Activated naive CD4-positive, alpha-beta T cell treated with anti-CD3 and anti-CD28 coated beads, Interleukin-2, amount 50 U/mL, for 16 hours (primary cell): ENCODE measurements at places on chromosomes 2 and 18.

- DNase-seq, result no peak
These were observed 46.7 kb upstream of the KCNF1 start for GRCh38 chr2:10864861-10865636.

DNA sequence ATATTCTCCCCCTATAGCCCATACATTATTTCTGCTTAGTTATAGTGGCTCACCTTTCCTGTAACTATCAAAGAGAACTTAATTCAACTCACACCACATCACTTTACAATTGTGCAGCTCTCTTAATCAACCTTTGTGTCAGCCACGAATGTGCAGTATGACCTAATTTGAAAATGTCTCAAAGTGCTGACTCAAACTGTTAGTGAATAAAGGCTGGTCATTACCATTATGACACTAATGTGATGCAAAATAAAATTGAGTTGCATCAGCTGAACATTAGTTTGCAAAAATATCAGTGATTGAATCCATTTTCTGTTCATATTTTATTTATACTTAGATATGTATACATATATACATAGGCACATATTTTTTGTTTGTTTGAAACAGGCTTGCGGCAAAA is 251.8 kb downstream of the MEIS1 start:
- no peak for DNase-seq

GRCh38 chr2:47560107-47560819 is 157.3 kb downstream of the MSH2 start:
- DNase-seq, result no peak

- DNase-seq, result no peak
These were observed 11.9 kb upstream of the ASPRV1 start for GRCh38 chr2:69973335-69973735.

DNA sequence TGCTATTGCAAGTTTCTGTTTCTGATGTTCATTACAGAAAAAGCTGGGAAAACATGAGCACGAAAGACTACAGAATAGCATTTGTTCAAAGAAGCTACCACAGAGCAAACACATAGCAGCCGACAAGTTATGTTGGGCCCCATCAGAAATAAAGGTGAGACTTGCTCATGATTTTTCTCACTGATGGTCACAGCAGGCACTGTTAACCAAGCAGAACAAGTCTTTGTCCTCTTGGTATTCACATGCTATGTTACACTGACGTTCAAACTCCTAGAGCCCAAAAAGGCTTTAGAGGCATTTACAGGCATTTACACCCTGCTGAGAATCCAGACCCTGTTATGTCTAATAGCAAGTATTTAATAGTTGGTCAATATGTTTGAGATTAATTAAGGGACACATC is 235.0 kb upstream of the HNMT start:
- no peak for DNase-seq

DNA sequence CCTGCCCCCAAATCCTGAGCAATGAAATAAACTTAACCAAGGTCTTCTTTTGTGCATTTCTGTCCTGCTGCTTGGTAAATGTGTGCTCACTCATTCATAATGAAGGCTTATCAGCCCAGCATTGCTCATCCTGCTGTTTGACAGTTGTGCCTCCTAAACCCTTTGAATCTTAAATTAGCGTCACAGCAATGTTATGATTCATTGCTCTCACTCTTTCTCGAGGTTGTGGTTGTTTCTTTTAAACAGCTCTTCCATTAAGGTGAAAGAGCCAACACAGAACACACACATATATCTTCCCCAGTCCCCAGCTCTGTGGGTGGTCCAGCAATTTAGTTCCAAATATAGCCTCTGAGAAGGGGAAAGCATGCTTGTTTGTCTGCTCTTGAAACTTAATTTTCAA is 84.0 kb downstream of the EVA1A start:
- no peak for DNase-seq

DNA sequence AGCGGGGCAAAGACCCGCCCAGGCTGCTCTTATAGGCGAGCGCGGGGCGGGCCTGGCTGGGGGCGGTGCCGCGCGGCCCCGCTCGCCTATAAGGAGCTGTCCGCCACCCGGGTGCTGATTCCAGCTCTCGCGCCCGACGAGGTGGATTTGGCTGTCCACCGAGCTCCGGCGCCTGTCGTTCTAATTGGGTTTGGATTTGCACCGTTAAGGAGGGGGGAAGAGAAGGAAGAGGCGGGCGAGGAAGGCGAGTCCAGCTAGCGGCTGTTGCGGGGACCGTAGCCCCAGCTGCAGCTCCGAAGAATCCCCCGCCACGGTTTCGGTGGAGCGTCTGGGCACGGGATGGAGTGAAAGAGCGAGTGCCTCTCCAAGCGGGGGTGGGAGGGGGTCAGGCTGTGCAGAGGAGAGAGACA is at the start of gene CNTNAP5:
Gene CNTNAP5, plus strand, starts transcription at position 117 of the 410 bp plus-strand sequence. CDS start 364 bp downstream, outside the sequence.
- DNase-seq, result no peak

DNA sequence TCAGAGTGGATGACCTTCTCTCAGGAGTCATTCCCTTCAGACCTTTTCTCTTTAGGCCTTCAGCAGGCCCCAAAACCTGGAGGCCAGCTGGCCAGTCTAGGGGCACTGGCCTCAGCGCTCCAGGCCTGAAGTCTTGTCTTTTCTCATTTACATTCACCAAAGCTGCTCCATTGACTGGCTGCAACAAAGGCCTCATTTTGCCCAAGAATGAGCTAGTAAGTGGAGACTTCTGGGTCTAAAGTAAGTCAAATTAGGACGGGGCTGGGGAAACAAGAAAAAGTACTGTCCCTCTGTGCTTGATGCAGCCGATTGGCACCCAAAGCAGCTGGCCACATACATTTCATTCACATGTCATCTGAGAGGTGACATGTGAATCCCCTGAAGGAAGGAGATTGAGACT is 83.8 kb upstream of the RIOK3 start:
- no peak for DNase-seq

DNA sequence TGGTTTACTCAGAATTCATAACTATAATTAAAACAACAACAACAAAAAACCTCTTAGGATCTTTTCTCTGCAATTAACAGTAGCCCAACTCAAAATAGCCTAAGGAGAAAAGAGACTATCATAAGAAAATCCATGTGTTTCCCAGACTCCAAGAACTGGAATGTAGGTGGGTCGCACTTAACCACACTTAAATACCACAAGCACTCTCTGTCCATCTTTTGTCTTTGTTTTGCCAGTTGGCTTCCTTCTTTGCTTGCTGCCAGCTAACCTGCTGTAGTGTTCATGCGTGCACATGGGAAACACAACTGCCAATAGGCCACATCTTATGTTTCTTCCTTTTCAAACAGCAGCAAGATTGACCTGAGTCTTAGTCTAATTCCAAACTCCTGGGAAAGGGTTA is 24.1 kb upstream of the ACVR1 start:
- DNase-seq, result no peak

DNA sequence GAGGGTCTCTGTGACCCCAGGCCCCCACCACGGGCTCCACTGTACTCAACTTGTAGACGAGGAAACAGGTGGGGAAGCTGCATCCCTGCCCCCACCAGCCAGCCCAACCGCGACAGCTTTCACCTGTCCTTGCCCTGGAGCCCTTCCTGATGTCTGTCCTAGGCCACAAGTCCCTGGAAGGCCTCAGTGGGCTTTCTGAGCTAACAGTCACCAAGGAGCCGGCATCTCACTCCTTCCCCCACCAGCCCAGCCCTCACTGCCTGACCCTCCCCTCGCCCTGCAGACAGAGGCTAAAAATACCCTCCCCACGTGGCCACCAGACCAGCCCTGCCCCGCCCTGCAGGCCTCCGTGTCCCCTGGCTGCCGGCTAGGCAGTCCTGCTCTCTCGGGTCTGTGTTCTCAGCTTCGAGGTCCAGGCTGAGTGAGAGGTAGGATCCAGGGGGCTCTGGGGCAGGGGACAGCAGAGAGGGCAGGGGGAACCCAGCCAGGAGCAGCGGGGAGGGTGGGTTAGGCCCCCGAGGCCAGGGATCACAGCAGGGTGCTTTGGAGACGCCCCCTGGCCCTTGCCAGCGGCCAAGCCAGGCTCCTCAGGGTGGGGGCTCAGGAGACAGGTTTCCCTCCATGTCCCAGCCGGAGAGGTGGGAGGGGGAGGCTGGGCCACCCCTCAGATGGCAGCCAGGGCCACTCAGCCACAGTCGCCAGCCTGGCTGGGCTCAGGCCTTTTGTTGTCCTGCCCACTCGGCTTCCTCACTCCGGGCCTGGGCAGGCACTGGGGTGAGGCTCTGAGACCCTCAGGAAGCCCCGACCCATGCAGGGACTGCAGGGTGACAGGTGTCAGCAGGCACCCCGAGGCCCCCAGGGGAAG is at the start of gene KLHL30:
Gene KLHL30, plus strand, starts transcription at position 338 of the 865 bp plus-strand sequence. CDS start 2,087 bp downstream, outside the sequence.
- DNase-seq, result no peak

DNA sequence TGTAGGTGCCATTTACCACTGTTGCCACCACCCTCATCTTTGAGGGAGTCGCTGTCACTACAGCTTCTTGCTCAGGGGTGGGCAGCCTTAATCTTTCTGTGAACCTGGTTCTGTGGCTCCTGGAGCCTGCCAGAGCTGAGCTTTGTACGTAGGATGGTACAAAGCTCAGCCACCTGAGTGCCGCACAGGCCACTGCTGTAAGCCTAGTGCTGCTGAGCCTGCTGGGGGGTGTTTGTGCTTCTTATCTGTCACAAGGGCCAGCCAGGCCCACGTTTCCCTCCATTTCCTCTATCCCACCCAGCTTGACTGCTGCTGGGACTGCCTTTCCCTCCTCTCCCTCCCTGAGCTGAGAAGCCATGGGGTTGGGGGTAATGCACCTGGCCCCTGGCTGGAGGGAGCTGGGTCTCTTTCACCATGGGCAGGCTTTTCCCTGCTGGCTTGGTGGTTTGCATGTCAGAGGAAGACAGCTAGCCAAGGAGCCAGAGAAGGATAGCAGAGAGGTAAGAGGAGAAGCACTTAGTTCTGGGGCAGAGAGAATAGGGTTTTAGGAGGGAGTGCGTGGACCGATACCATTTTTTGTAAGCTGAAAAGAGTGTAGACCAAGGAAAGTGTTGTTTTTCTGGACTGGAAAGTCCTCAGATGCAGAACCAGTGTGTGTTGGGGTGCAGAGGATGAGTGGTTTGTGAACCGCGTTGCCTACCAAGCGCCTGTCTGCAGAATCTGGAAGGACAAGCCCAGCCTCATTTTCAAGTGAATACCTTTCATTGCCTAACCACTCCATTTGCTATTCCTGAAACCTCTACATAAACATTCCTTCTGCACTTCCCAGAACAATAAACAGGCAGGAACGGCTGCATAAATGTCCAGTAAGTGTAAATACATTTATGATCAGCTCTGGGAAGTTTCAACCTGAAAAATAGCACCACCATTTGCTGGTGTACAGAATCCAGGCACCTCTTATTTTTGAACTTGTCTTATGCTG is 45.1 kb upstream of the FHL2 start:
- no peak for DNase-seq

GRCh38 chr2:213021971-213022899 is 129.2 kb downstream of the IKZF2 start:
- no peak for DNase-seq

GRCh38 chr18:3121259-3121658 is 98.5 kb downstream of the MYOM1 start:
- no peak for DNase-seq

GRCh38 chr18:74337912-74338309 is 22.3 kb downstream of the C18orf63 start:
- DNase-seq, result no peak

- DNase-seq, result no peak
These were observed 3.8 kb upstream of the ALS2 start for GRCh38 chr2:201784563-201784962.

GRCh38 chr18:79496978-79497637 is 101.4 kb downstream of the NFATC1 start:
- DNase-seq, result peak; percentile 9

- DNase-seq, result no peak
These were observed 20.8 kb upstream of the MGAT5 start for GRCh38 chr2:134232868-134233727.

- DNase-seq, result no peak
These were observed 32.1 kb downstream of the TPRKB start for GRCh38 chr2:73705091-73705490.

DNA sequence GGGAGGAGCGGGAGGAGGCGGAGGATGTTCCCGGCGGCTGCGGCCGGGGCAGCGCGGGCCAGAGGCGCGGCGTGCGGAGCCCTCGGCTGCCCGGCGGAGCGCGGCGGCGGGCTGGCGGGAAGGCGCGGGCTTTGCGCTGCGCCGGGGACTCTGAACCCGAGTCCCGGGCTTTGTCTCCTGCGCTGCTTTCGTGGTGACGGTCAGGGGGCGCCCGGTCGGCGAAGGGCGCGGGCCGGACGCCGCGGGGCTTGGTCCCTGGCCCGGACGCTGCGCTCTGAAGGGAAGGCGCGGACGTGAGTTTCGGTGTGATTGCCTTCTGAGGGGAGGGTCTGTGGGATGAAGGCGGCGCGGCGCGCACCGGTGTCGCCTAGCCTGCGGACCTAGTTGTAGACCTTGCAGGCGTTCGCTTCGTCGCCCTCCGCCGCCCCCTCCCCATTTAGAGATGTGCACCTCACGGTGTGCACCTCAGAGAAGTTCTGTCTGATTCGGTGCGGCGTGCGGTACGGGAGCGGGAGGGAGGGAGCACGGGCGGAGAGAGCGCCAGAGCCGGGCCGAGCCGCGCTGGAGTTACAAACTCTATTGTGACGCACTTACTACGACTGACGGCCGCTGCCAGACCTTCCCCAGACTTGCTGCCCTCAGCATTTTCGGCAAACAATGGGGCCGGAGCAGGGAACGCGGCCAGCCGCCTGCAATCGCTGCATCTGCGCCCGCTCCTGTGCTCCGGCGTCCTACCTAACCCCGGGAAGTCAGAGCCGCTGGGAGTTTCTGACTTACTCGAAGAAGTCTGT is 2.1 kb downstream of the BCL2L11 start:
- peak; percentile 34 for DNase-seq

- DNase-seq, result no peak
These were observed 317.6 kb downstream of the GPD2 start for GRCh38 chr2:156753766-156754165.

DNA sequence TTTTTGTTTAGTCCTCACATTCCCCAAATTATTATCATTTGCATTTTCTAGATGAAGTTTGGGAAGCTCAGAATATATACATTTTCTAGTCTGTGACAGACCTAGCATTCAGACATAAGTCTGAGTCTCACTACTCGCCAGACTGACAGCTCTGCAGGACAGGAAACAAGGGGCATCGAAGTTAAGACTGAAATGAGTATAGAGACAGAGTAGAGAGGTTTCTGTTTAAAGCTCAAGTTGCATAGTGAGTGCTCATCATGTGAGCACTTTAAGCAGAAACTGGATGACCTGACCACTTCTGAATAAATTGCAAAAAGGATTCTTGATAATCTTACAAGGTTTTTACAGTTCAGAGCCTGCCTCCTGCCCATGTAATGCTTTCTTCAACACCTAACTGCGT is 1.1 kb downstream of the HADHB start:
- no peak for DNase-seq

DNA sequence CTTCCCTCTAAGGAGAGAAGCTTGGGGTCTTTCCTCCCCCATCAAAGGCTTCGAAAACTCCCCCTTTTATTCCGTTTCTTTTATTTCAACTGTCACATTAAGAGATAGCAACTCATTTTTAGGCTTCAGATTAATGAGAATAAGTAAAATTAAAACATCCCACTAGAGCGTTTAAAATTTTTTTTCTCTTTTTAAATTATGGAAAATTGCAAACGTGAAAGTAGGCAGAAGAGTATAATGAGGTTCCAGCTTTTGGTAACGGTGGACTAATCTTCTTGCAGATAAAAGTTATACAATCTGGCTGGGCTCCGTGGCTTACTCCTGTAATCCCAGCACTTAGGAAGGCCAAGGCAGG is 21.9 kb upstream of the RMP24 start:
- no peak for DNase-seq
